ENCODE measurements at places on chromosomes 7 and 10. TPM values are rescaled to one million over a fixed set of nuclear protein-coding genes. Genes with fewer than 3 reads are reported as not detected.

- H3K27me3 ChIP-seq = no peaks in the 10 kb centered on the region
- H3K36me3 ChIP-seq = no peaks in the 10 kb centered on the region
- H3K27ac ChIP-seq = no peak overlapping the region
- no peak for DNase-seq
- no peak overlapping the region for H3K4me3 ChIP-seq
Measured at GRCh38 chr7:108340856-108341411, 115.3 kb downstream of the NRCAM start.

TMEM26 gene
- total RNA-seq = not detected

DNA sequence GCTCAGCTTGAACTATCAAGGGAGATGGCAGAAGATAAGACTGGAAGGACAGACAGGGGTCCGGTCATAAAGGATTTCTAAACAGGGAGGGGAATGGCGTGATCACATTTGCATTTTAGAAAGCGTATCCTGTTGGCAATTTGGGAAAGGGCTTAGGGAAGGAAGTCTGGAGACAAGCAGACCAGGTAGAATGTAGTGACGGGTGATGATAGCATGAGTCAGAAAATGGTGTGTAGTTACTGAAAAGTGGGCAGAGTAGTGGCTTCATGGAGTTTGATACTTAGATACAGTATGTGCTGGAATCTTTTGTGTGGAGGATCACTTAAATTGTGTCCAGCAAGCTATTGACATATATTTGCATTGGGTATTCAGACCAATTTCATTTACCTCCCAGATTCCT is 61.2 kb downstream of the LRGUK start:
- no peak overlapping the region for H3K4me3 ChIP-seq
- no peak overlapping the region for H3K27ac ChIP-seq
- DNase-seq = no peak
- H3K36me3 ChIP-seq = no peaks in the 10 kb centered on the region
- H3K4me1 ChIP-seq = no peaks in the 10 kb centered on the region
- H3K27me3 ChIP-seq = peaks cover 6% of the 10 kb centered on the region

GRCh38 chr7:17593819-17594419 is 295.5 kb downstream of the AHR start:
- H3K4me1 ChIP-seq = no peaks in the 10 kb centered on the region
- no peaks in the 10 kb centered on the region for H3K36me3 ChIP-seq
- no peak overlapping the region for H3K27ac ChIP-seq
- no peak overlapping the region for H3K4me3 ChIP-seq
- no peak for DNase-seq

GRCh38 chr7:2661096-2661449 is 26.9 kb upstream of the AMZ1 start:
- peaks cover 4% of the 10 kb centered on the region for H3K36me3 ChIP-seq
- peaks cover 4% of the 10 kb centered on the region for H3K4me1 ChIP-seq
- H3K27ac ChIP-seq = no peak overlapping the region
- H3K4me3 ChIP-seq = no peak overlapping the region
- no peak for DNase-seq

SEM1 gene
- total RNA-seq = 49.7 TPM

GRCh38 chr10:119060107-119060506 is 20.5 kb downstream of the EIF3A start:
- peaks cover 7% of the 10 kb centered on the region for H3K4me1 ChIP-seq
- no peak for DNase-seq
- H3K4me3 ChIP-seq = no peak overlapping the region
- H3K27me3 ChIP-seq = no peaks in the 10 kb centered on the region
- H3K36me3 ChIP-seq = peaks cover 44% of the 10 kb centered on the region

SLC26A5 gene
- total RNA-seq = 0.25 TPM

SP4 gene
- 39.6 TPM for total RNA-seq

DNA sequence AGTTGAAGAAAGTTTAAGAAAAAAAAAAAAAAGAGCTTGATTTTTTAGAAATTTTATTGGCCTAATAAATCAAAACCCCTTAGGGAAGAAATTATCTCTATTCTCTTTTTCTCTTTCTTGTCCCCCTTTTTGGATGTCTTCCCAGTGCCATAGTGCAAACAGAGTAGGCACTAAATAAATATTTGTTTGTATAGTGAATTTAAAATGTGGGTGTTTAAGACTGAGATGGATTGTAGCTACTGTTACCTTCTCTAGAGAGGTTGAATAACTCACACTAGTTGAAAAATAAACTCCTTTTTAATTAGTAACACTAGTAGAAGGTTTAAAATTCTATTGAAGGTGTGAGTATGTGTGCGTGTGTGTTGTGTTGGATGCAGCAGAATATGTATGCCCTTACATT is 783.8 kb downstream of the NXPH1 start:
- H3K4me3 ChIP-seq = no peak overlapping the region
- no peaks in the 10 kb centered on the region for H3K36me3 ChIP-seq
- H3K27ac ChIP-seq = no peak overlapping the region
- no peaks in the 10 kb centered on the region for H3K27me3 ChIP-seq
- no peaks in the 10 kb centered on the region for H3K4me1 ChIP-seq

SGPL1 gene
- total RNA-seq = 31.8 TPM

DNA sequence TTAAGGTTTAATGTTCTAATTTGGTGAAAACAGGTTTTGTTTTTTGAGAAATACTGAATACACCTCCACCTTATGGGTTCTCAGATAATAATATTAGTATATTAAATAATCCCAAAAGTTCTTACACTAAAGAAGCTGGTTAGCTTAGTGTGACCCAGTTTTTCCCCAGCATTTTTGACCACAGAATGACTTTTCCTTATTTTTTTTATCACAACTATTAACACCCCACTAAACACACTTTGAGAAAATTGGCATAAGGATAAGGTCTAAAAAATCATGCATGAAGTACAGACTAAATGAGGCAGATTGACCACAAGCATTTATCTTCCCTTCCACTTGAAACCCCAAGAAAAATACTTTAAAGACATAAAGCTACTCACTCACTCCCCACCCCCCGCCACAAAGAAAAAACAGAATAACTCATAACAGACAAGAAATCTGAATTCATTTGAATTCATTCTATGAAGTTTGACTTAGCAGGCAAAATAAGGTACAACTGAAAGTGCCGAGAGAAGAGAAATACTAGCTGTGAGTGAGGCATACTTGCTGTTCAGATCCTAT is 49.7 kb upstream of the WNT16 start:
- peaks cover 5% of the 10 kb centered on the region for H3K27me3 ChIP-seq
- peaks cover 3% of the 10 kb centered on the region for H3K4me1 ChIP-seq
- no peaks in the 10 kb centered on the region for H3K36me3 ChIP-seq
- no peak overlapping the region for H3K4me3 ChIP-seq
